ENCODE measurements at places on chromosomes 5 and 9. TPM values are rescaled to one million over a fixed set of nuclear protein-coding genes. Genes with fewer than 3 reads are reported as not detected.

- H3K27me3 ChIP-seq: no peaks in the 10 kb centered on the region
- no peak overlapping the region for H3K4me3 ChIP-seq
- H3K27ac ChIP-seq: no peak overlapping the region
- DNase-seq: no peak
Measured at GRCh38 chr5:129804705-129805104, 56.8 kb downstream of the MINAR2 start.

- H3K4me3 ChIP-seq: no peak overlapping the region
- peaks cover 11% of the 10 kb centered on the region for H3K4me1 ChIP-seq
- H3K36me3 ChIP-seq: no peaks in the 10 kb centered on the region
Measured at GRCh38 chr5:150081541-150082283, 4.6 kb downstream of the CSF1R start.

Gene CCDC171
- 2.3 TPM for total RNA-seq

Gene MLANA
- total RNA-seq: not detected

Gene EQTN
- total RNA-seq: not detected
